ENCODE measurements at places on chromosomes 7 and 10.

- DNase-seq, result no peak
Measured at GRCh38 chr10:132036887-132037675, 28.7 kb upstream of the JAKMIP3 start.

DNA sequence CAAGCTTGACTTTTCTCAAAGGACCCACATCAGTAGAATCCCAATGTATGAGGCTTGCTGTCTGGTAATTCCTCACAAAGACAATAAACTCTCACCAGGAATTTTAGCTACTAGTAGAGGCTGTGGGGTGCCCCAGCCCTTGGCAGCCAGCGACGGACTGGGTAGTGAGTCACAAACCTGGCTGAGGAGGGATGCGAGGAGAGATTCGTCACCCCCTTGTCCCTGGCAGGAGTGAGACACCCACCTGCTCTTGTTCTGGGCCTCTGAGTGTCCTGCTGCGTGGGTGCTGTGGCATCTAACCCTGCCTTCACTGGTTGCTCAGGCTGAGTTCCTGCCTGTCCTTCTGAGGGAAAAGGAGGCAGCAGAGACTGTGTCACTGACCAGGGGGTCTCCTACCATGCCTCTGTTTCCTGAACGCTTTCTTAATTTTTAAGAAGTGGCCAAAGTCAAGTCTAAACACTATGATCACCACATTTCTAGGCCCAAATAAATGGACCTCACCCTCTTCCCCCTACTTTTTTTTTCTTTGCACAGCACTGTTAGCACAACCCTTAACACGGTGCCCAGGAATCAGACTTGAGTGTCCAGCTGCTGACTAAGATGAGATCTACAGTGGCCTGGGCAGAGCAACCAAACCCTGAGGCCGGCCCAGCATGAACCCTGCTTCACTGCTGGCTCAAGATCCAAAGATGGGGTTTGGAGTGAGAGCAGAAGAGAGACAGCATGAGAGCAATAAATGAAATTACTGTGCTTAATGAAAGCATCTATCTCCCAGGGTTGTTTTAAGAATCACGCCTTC is 146.4 kb downstream of the ANLN start:
- DNase-seq, result no peak

DNA sequence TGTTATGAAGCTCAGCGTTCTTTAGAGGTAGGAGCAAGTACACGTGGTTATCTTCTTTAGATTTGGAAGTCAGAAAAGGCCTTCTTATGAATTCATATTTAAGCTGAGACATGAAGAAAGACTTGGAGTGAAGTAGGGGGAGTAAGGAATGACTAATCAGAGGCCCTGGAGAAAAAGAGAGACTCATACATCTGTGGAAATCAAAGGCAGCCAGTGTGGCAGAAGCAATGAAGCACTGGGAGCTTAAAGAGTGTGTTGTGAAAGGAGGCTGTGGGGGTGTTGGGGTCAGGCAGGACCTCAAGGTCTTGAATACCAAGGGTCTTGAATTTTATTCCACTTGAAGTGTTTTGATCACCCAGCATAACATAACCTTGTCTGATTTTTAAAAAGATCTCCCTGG is 35.7 kb upstream of the FGL2 start:
- DNase-seq, result no peak

DNA sequence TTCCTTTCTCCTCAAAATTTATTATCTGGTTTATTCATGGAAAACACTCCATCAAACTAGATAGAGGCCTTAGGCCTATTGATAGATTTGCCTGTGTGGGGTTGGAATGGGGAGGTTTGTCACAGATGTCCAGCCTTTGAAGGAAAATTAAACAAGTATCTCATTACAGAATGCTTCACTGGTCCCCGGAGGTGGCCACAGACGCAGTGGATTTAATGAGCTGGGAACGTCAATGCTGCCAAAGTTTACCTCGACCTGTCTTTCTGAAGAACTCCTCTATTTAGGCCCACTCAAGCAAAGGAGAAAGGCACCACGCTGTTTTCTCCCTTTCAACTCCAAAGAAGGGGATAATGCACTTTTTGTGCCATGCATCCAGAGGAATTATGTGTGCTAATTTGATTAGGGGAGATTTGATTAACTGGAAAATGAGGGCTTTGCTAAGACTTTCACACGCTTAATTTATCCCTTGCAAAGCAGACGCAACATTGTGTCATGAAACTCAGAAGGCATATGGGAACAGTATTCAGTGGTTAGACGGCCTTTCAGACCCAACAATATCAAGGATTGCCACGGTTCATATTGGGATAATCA is 558.8 kb upstream of the GALNT17 start:
- DNase-seq, result no peak

- no peak for DNase-seq
Measured at GRCh38 chr10:43134126-43134905, 3.9 kb upstream of the CSGALNACT2 start.

DNA sequence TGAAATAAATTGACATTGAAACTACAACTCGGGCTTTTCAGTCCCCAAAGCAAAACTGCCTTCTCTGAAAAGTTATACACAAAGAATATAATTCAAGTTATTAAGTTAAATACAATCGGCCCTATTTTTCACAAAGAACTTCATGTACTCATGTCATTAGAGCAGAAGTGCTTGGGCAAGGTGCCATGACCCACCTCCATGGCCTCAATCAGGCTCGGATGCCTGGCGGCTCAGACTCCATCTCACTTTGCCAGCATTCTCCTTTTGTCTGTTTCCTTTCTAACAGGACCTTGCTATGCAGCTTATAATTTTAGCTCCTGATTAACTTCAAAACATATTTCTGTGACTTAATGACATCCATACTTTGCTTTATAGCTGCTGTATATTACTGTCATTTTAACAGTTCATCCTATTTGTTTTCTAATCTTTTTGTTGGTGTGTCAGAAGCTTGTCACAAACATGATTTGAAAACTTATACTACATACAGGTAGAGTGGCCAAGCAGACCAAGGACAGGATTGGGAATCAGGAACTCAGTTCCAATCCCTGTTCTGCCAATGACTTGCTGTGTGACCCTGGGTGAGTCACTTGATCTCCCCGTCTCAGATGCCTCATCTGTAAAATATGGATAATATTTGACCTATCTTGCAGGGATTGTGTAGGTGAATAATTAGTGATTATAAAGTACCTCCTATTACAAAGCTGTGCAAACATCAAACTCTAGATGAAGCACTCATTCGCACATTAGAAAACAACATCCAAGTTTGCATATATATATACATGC is 60.8 kb upstream of the ITGA8 start:
- DNase-seq, result no peak

DNA sequence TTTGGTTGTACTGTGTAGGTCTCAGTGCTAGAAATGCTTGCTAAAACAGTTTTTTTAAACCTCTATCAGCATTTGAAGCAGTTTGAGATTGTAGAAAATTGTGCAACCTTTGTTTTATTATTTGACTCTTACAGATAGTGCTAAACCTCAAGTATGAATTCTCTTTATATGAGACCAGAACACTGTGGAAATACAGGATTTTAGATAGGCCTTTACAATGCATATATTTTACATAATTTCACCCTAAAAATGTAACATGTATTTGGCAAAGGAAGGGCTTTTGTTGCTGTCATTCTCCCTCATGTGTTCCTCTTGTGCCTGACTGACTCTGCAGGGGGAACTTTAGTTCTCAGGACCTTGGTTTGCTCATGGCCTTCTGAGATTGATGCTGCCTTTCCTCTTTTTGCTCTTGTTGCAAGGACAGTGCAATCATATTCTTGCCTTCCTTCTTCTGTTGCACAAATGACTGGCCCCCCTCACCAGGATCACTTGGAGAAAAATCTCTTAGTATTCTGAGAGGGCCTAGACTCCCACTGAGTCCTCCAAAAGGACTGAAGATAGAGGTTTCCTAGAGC is 188.7 kb downstream of the PPP1R9A start:
- DNase-seq, result no peak

DNA sequence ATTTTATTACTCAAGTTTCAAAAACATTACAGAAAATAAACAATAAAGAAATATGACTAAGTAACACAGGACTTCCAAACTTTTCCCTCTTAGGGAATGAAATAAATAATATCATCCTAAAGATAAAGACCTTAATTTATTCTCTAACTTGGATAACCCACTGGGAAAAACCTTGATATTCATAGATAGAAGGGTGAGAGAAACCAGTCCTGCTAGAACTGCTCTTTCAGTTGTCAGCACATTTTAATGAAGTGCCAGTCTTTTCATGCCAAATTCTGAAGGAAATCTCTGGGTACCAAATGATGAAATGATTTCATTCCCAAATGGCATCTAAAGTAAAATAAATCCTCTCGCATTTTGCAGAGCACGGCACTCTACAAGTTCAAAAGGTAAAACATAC is 114.5 kb upstream of the SMIM30 start:
- no peak for DNase-seq

GRCh38 chr7:155979994-155980393 is 167.7 kb upstream of the SHH start:
- no peak for DNase-seq

GRCh38 chr10:69222157-69223027 is 2.3 kb downstream of the HKDC1 start:
- peak; percentile 5 for DNase-seq

GRCh38 chr10:76031769-76032699 is 600.6 kb downstream of the LRMDA start:
- no peak for DNase-seq

- no peak for DNase-seq
Measured at GRCh38 chr10:98030093-98030821, at the start of gene CRTAC1. Gene CRTAC1, minus strand, starts transcription at chr10:98030621. Its CDS starts 149 bp downstream, at chr10:98030472.

DNA sequence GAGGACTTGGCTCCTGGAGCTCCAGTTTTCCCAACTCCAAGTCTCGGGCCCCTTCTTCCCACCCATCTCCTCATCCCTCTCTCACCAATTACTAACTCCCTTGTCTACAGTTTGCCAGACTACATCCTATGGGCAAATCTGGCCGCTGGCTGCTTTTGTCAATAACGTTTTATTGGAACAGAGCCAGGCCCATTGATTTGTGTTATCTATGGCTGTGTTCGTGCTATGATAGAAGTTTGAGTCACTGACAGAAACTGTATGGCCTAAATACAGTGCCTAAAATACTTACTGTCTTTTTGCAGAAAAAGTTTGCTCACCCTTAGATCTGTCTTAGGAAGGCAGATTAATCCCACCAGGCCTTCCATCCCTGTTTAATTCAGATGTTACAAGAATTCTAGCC is 71.3 kb downstream of the PIP4K2A start:
- DNase-seq, result no peak

GRCh38 chr10:119030421-119031250 is 1.1 kb downstream of the NANOS1 start:
- peak; percentile 15 for DNase-seq

DNA sequence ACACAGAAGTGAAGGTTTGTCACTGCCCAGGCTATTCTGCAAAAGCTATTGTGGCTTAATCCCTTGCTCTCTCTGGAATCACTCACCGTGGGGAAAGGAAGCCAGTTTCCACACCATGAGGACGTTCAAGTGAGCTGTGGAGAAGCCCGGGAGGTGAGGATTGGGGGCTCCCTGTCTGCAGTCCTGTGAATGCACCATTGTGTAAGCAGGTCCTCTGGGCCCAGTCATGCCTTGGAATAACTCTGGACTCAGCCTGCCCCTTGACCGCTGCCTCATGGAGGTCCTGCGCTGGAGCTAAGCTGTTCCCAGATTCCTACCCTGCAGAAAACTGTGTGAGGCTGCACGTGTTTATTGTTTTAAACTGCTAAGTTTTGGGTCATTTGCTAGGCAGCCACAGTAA is 33.5 kb downstream of the LYZL2 start:
- DNase-seq, result no peak

DNA sequence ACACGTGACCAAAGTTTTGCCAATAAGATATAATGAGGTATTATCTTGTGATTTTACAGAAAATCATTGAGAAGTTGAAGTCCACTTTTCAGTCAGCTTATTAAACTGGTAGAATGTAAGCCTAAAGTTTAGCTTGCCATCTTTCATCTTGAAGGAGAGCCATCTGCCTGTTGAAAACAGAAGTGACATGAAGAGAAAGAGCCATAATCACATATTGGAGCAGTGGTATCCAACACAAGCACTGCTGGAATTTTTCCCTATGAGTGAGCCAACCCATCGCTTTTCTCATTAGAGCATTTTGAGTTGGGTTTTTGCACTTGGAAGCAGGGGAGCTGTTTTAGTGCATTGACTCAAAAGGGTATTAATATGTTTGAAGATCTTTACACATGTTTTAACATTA is 117.6 kb upstream of the FERD3L start:
- no peak for DNase-seq

GRCh38 chr10:18303851-18304801 is 163.9 kb downstream of the CACNB2 start:
- DNase-seq, result no peak

DNA sequence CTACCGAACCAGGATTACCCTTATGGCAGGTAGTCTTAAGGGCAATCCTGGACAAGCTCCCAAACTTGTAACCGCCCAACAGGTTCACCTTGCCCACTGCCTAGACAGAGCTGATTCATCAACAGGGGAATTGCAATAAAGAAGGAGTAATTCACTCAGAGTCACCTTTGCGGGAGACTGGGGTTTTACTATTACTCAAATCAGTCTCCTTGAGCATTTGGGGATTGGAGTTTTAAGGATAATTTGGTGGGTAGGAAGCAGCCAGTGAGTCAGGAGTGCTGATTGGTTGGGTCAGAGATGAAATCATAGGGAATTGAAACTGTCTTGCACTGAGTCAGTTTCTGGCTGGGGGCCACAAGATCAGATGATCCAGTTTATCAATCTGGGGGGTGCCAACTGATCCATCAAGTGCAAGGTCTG is 25.3 kb downstream of the HK1 start:
- no peak for DNase-seq

Data from NCI-H774 (cell line).